ENCODE measurements at places on chromosomes 16 and 17. TPM values are rescaled to one million over a fixed set of nuclear protein-coding genes. Genes with fewer than 3 reads are reported as not detected.
A peak's percentile ranks its signal among the peaks of the same experiment; 100 is the strongest.

- DNase-seq = peak; percentile 44
Measured at GRCh38 chr17:74259667-74260524, 14.1 kb upstream of the DNAI2 start.

DNA sequence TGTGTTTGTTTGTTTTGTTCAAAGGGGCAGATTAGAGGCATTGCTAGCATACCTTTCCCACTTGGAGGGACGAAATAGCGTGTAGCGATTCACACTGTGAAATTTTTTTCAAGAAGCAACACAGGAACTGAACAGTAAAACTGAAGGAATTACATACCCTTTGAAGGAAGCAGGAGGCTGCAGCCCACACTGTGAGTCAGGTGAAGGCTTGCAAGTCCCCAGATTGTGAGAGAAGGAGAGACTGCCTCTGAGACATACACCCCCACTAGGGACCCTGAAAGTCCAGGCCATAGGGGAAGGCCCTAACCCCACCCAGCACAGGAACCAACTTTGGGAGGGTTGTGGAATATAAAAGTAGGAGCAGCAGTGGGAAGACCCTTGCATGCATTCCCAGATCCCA, 69.6 kb upstream of the HS3ST3A1 start:
- no peak for DNase-seq

- DNase-seq = peak; percentile 54
Measured at GRCh38 chr17:36647636-36648035, 46.3 kb downstream of the MRM1 start.

DNA sequence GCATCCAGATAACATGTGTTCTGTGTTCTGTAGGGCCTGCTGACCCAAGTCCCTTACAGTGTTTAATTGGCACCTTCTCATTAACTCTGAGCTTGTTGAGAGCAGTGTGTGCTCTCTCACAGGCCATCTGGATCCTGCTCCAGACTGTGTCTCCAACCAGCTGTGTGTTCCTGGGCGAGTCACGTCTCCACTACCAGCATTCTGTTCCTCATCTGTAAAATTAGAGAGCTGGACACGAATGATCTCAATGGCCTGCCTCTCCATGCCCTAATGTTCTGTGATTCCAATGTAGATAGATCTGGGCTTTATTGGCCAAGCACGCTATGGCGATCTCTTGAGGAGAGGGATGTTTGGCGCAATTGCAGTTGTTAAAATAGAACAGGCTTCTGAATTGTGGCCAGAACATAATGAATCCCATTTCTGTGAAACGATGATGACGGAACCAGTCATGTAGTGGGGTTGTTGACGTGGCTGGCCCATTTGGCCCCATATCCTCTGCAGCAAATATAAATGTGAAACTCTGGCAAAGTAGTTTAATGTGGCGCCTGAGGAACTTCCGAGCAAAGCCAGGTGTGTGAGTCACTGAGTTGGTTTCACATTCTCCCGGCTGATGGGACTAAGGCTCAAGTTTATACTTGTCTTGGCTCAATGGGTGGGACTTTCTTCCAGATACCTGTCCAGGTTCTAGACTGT, 22.2 kb downstream of the TBX4 start:
- no peak for DNase-seq

GRCh38 chr17:40366076-40366860, 1.7 kb upstream of the GJD3 start:
- DNase-seq = no peak

- peak; percentile 78 for DNase-seq
Measured at GRCh38 chr17:81713556-81714411, 1.7 kb downstream of the SLC25A10 start.

GRCh38 chr16:47019568-47019967, 46.1 kb upstream of the DNAJA2 start:
- no peak for DNase-seq

- peak; percentile 46 for DNase-seq
Measured at GRCh38 chr17:14926526-14927122, 338.5 kb downstream of the PMP22 start.

DNA sequence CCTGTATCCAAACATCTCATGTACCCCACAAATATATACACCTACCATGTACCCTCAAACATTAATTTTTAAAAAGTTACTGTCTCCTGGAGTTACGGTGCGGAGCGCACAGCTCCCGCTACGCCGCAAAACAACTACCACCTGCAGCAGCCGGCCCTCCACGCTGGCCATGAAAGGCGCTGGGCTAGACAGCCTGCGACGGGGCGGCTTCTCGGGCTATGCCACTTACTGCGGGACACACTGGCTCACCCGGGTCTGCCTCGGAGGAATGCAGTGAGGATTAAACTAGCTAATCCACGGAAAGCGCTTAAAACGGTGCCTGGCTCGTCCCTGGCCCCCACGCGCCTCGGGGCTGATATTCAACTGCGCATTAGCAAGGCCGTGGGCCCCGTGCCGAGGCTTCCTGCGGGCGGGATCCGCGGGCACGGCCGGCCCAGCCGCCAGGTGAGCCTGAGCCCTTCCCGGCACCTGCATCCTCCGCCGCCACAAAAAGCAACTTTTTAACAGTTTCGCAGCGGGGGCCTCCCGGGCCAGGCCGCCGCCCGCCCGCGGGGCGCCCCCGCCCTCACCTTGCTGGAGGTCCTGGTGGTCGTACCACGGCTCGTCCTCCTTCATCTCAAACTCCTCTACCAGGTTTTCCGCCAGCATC, 633 bp downstream of the CDR2 start:
- peak; percentile 53 for DNase-seq

- DNase-seq = no peak
Measured at GRCh38 chr16:12871784-12872183, 29.6 kb upstream of the SHISA9 start.

GRCh38 chr17:37640015-37640414, 3.2 kb downstream of the DDX52 start:
- no peak for DNase-seq

GRCh38 chr17:70033165-70033564, 41.9 kb upstream of the KCNJ16 start:
- no peak for DNase-seq

DNA sequence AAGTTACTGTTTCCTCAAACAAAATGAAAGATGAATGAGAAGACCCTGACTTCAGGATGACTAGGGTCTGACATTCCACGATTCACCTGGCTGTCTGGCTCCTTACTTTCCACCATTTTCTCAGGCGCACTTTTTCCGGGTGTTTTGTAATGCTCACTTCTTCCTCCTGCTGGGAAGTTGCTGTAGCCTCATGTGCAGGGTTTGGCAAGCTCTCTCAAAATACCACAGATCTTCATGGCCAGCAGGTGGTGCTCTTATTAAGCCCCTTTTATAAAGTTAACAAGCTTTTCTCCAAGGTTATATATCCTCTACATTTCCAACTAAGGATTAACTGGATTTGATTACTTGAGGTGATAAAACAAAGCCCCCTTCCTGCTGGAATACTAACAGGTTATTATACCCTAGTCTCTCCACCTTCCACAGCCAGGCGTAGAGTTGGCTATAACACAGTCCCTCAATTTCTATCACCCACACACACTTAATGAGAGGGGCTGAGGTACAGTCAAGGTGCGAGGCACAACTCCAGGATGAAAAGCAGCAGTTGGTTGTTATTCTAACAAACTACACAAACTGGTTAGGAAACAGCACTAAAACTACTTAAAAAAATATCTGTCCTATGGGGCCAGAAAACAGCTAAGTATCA, 45.4 kb downstream of the STH start:
- peak; percentile 45 for DNase-seq

- no peak for DNase-seq
Measured at GRCh38 chr16:11635679-11636171, 32.5 kb upstream of the SNN start.

GRCh38 chr16:21598701-21599121, 666 bp upstream of the METTL9 start:
- DNase-seq = no peak

DNA sequence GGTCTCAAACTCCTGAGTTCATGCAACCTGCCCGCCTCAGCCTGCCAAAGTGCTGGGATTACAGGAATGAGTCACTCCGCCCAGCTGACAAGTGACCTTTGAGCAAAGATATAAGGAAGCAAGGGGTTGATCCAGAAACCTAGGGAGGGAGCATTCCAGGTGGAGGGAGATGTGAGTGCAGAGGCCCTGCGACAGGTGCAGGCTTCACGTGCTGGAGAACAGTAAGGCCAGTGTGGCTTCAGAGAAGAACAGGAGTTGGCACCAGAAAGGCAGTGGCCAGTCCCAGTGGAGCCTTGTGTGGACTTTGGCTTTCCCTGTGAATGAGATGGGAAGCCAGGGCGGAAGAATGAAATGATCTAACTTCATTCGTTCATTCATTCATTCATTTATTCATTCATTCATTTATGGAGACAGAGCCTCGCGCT, 73.6 kb upstream of the HAS3 start:
- no peak for DNase-seq

DNA sequence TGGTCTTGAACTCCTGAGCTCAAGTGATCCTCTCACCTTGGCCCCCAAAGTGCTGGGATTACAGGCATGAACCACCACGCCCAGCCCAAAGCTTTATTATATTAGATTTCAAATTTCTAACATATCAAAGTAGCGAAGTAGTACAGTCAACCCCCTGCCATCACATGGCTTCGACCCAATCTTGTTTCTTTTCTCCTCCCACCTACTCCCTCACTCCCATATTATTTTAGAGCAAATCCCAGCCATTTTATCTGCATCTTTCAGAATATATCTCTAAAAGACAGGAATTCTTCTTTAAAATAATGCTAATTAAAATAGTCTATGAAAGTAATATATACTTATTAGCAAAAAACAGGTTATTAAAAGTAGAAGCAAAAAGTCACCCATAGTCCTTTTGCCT, 893 bp downstream of the IGSF6 start:
- no peak for DNase-seq

- DNase-seq = no peak
Measured at GRCh38 chr17:52207796-52208195, 49.3 kb upstream of the CA10 start.

DNA sequence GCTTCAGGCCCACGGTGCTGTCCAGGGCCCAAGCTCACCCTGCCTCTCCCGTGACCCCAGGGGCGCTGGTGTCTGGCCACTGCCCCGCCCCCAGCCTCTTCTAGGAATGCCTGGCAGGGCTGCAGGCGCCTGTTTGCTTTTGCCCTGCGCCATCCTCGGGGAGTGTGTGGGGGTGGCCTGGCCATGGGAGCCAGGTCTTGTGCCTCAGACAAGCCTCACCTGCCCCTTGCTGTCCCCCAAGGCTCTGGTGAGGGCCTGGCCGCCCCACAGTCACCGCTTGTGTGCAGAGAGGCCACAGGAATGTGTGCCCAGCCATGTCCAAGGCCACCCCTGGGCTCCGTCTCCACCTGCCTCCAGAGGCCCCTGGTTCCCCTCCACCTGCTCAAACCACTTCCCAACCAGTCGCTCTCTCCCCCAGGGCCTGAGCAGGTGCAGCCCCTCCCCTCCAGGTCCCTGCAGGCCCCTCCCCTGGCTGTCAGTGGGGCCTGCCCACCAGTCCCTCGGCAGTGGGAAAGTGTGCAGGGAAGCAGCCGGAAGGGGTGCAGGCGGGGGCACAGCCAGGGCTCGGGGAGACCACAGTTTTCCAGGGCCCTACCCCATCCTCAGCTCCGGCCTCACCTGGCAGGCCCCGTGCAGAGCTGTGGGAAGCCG, 841 bp upstream of the IGFALS start:
- DNase-seq = no peak

GRCh38 chr17:50214976-50215760, 13.7 kb upstream of the COL1A1 start:
- no peak for DNase-seq

DNA sequence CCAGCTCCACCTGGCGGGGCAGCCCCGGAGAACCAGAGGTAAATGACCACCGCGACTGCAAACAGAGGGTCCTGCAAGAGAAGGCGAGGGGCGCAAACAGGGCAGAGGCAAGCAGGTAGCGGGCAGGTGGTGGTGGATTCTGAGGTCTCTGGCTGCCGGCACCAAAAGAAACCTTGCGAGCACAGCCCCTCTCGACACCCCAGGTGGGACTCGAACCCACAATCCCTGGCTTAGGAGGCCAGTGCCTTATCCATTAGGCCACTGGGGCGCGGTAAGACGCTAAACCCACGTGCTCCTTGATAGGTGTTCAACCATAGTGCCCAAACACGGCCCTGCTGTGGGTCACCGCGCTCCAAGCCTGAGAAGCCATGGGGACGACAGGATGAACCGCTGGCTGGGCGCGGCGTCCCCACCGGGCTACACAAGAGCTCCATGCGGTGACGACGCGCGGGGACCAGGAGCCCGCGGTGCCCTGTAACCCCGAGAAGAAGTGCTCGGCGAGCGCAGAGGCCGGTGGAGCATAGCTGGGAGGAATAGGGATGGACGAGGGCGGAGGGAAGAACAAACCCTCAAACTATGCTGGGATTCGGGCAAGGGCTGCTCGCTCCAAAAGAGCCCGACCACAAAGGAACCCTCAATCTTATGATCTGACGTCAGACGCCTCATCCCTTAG, 12.4 kb downstream of the ATP5PD start:
- DNase-seq = peak; percentile 92

- DNase-seq = no peak
Measured at GRCh38 chr17:2102931-2103809, 48.3 kb downstream of the HIC1 start.

- DNase-seq = peak; percentile 34
Measured at GRCh38 chr16:12271006-12271405, 294.5 kb downstream of the SNX29 start.

- DNase-seq = peak; percentile 56
Measured at GRCh38 chr17:82213251-82214011, 789 bp upstream of the CCDC57 start.

DNA sequence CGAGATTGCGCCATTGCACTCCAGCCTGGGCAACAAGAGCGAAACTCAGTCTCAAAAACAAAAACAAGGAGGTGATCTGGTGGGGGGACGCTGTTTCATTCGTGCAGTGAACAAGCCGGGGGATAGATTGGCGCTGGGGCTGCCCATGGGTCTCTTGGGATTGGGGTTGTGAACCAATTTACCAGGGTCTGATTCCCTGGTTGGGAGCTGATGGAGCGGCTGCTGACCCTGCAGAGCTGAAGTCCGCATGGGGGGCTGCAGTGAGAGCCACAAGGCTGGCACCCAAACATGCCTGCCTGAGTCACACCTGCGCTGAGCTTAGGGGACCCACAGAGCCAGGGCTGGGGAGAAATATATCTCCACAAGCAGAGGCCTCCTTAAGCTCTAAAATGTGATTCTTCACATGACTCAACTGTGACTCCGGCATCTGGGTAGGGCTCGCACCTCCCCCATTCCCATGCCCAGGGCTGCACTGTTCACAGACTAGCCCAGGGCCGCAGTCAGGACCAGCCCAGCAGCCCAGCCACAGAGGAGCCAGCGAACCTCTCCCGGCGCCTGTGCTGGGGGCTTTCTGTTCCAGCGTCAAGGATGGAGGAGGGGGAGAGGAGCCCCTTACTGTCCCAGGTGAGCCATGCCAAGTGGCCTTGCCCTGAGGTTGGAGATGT, 5.0 kb downstream of the TSPAN10 start:
- DNase-seq = no peak

Gene SLC13A2
- total RNA-seq = not detected

Gene BMERB1
- total RNA-seq = 65.9 TPM

Gene MYH13
- not detected for total RNA-seq

Gene KCNH4
- 0.71 TPM for total RNA-seq

Gene HAS3
- total RNA-seq = 0.42 TPM

Gene TMEM88
- total RNA-seq = 23.7 TPM

Gene TOP2A
- 32.4 TPM for total RNA-seq

Gene DHX58
- total RNA-seq = 0.42 TPM

Gene FBRS
- 66.7 TPM for total RNA-seq

Gene CIBAR2
- not detected for total RNA-seq

Gene TMEM235
- not detected for total RNA-seq

Gene TAT
- not detected for total RNA-seq

Gene TRAF7
- 74.8 TPM for total RNA-seq
